ENCODE measurements at places on chromosomes 2 and 18.

GRCh38 chr18:23943104-23943503 lies 71.5 kb upstream of the TTC39C start:
- no peak for DNase-seq

DNA sequence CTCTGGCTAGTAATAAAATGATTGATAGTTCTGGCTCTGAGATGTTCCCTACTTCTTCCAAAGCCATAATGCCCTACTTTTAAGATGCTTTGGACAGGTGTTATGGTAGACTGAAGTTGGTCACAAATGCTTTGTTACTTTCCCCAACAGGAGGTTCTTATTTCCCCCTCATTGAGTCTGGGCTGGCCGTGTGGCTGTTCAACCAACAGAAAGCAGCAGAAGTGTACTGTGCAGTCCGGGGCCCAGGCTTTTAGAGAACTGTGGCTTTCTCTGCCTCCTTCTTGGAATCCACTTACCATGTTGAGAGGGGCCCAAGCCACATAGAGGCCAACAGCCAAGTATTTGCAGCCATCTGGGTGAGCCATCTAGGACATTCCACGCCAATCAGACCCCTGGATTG lies 94.2 kb downstream of the KCTD1 start:
- no peak for DNase-seq

- DNase-seq, result no peak
Observed at GRCh38 chr2:3377279-3377611, 373 bp downstream of the EIPR1 start.

DNA sequence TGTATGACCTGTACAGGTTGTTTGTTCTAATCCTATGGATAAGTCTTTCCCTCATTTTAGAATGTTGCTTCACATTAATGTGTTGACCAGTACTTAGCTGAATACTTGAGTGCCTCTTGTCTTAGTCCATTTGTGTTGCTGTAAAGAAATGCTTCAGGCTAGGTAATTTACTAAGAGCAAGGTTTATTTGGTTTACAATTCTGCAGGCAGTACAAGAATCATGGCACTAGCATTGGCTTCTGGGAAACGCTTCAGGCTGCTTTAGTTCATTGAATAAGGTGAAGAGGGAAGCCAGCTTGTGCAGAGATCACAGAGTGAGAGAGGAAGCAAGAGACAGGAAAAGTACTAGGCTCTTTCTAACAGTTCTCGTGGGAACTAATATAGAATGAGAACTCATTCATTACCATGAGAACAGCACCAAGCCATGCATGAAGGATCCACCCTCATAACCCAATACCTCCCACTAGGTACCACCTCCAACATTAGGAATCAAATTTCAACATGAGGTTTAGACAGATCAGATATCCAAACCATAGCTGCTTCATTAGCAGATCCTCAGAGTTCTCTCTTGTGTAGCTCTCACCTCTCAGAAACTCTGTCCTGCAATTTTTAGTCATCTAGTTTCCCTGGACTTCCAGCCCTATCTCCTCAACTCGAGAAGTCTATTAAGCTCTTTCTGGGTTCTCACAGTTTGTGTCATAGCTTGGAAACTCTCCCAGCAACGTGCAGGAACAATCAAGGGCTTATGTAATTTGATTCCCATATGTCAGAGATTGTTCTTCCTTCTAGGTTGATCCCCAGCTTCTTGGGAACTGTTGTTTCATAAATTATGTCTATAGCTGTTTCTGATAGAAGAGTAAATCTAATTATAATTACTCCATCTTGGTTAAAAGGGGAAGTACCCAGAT lies 2082.3 kb upstream of the CELF4 start:
- no peak for DNase-seq

DNA sequence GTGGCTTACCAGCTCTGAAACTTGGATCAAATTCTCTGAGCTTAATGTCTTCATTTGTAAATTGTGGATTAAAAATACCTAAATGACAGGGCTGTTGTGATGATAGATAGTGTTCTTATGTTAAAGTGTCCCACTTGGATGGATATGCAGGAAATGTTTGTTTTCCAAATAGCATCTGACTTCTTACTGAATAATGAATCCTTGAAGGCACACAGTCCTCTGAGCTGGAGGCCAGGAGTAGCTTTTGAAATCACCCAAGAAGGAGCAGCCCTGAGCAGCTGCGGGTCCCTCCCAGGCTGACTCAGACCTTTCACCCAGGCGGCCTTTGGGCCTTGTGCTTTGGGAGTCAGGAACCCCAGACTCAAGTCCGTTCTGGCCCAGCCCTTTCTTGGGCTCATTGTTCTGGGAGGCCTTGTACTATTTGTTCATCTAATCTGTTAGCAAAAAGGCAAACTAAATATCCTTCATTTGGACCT lies 173.0 kb upstream of the GATA6 start:
- no peak for DNase-seq

GRCh38 chr18:63195326-63196159 lies 124.0 kb downstream of the BCL2 start:
- no peak for DNase-seq

DNA sequence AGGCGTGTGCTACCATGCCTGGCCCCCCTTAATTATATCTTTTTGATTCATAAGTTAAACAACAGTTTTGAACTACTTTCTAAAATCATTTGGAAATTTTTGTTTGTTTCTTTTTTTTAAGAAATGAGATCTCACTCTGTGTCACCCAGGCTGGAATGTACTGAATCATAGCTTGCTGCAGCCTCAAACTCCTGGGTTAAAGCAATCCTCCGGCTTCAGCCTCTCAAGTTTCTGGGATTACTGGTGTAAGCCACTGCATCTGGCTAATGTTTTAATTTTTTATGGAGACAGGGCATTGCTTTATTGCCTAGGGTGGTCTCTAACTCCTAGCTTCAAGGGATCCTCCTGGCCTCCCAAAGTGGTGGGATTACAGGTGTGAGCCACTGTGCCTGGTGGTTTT lies 71.5 kb downstream of the BABAM2 start:
- no peak for DNase-seq

- no peak for DNase-seq
Observed at GRCh38 chr18:31252522-31252921, 65.4 kb upstream of the DSG1 start.

- no peak for DNase-seq
Observed at GRCh38 chr2:97849881-97850528, 136.6 kb downstream of the ZAP70 start.

DNA sequence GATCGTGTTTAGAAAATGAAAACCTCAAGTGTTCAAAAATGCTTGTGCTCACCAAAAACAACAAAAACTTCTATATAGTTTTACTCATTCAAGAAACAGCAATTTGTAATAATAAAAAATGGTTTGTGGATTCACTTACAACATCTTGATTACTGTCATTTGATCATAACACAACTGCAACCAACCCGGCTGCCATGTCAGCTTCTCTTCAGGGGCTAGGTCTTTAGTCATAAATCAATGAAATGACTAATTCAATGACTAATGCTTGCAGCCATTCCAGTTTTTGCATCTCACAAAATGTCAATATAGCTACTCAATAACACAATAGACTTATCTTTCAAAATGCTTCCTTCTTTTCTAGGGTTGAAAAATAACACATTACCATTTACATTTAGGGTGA lies 128.0 kb downstream of the OLA1 start:
- no peak for DNase-seq

GRCh38 chr2:128520791-128521190 lies 202.1 kb upstream of the HS6ST1 start:
- DNase-seq, result no peak

GRCh38 chr2:238450440-238450861 lies 23.7 kb downstream of the ASB1 start:
- no peak for DNase-seq

DNA sequence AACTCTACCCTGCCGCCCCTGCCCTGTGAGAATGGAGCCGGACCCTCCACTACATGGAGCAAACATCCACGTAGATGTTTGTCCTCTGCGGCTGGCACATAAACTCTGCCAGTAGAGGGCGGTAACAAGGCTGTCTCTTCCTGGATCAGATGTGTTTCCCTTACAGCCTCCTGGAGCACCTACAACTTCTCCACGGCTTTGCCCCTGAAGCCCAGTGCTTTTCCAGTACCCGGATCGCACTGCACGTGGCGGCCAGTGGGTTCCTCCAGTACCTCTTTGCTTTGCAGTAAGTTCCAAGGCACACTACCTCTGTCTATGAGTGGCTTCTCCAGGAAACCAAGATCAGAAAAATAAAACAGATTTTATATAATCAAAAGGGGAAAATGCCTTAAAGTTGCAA lies 651.3 kb downstream of the DCDC2C start:
- no peak for DNase-seq

DNA sequence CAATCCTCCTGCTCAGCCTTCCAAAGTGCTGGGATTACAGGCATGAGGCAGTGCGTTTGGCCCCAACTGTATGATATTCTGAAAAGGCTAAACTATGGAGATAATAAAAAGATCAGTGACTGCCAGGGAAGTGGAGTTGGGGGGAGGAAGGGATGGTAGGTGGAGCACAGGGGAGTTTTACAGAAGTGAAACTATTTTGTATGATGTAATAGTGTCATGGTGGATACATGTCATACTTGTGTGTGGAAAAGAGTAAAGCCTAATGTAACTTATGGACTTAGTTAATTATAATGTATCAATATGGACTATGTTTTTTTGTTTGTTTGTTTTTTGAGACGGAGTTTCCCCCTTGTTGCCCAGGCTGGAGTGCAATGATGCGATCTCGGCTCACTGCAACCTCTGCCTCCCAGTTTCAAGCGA lies 2.9 kb upstream of the GGCX start:
- DNase-seq, result no peak

GRCh38 chr2:144426355-144426754 lies 93.6 kb downstream of the ZEB2 start:
- DNase-seq, result no peak

GRCh38 chr2:28606986-28607441 lies 111.2 kb downstream of the PLB1 start:
- DNase-seq, result no peak

DNA sequence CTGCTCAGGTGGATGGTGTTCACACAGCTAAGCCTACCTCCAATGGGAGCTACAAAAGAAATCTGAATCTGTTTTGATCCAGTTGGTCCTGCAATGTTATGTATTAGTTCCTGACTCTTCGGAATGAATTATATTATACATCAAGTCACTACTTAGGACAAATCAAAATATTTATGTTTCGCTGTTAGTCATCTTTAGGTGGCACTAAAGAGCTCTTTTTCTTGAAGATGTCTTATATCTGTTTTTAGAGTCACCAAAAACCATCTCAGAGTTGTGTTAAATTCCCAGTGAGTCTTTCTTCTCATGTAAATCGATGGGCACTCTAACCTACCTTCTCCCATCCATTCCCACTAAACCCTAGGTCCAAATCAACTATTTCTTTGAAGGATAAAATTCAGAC lies 2.2 kb downstream of the DNER start:
- DNase-seq, result no peak

GRCh38 chr2:46392561-46393346 lies 86.6 kb upstream of the TMEM247 start:
- no peak for DNase-seq

- no peak for DNase-seq
Observed at GRCh38 chr2:19098467-19099160, 259.8 kb downstream of the OSR1 start.

- no peak for DNase-seq
Observed at GRCh38 chr2:174058026-174058425, 92.9 kb upstream of the SP3 start.

DNA sequence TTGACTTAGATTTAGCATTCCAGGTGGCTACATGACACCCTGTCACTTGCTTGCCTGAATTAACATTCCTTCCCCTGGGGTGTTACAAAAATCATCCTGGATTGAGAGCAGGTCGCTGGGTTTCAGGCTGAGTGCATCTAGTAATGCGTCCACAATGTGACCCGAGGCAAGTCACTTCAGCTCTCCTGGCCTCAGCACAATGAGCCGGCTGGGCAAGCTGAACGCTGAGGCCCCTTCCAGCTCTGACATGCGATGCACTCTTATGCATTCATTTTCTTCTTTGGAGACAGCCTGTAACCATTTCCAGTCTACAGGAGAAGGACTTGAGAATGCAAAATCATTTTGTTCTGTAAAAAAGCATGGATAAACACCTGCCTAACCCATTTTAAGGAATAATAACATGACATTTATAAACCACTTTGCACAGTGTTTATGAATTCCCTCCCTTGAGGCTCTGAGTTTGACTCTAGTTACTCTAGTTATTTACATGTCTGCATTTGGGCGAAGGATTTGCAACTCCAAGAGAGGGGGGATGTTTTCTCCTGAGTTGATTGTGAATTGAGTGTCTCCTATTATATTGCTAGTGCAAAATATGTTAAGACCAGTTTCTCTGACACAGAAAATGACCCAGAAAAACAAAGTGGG lies 63.0 kb upstream of the CPO start:
- DNase-seq, result no peak

DNA sequence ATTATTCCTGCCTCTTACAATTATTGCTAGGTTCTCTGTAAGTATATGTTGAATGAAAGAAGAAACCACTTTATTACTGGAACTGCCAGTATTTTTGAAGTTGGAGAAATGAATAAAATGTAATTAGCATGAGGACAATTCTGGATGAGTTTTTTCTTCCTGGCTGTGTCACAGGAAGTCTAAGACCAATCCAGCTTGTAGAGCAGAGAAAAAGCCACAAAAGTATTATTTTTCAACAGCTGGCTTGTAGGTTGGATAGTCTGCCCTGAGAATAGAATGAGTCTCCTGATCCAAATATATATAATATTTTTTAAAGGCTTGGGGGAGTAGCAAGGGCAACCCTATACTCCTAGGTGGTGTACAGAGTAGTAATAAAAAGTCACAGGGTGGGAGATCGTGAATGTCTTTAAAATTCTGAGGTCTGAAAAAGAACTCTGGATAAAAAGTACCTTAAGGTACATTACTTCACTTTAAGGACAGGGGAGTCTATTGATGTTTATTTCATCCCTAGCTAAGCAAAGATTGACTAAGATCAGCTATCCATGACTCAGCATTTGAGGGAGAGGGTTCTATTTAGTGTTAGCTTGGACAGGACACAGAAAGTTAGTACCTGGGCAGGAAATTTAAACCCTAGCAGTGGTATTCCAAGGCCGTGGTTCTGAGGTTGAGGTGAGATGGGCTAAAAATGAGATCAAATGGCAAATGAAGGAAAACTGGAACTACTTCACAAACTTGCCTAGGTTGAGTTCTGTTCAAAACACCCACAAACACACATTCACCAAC lies 31.7 kb downstream of the SLC40A1 start:
- DNase-seq, result no peak

DNA sequence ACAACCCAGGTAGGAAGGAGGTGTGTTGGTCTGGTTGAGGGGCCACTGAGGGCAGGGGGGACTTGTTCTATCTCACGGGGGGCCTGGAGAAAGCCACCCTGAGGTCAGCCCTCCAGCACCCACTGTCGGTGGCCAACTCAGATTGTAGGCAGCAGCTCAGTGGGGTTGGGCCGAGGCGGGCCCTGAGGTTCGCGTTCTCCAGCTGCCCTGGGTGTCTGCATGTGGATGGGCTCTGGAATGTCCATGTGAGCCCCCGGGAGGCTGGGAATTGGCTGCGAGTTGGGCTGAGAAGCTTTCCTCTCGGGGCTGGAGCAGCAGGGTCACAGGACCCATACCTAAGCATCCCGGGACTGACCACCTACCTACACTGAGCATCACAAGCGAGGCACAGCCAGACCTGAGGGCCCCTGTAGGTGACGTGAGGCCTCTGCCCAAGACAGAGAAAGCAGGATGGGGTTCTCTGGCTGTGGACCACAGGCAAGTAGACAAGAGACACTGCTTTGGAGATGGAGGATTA lies 70.3 kb upstream of the HAAO start:
- DNase-seq, result no peak

Data from activated CD8-positive, alpha-beta memory T cell treated with anti-CD3 and anti-CD28 coated beads for 1 hour (primary cell).